ENCODE measurements at places on chromosomes 1 and 21.
A peak's percentile ranks its signal among the peaks of the same experiment; 100 is the strongest.

GRCh38 chr1:42365118-42365517 lies 15.5 kb upstream of the RIMKLA start:
- no peaks in the 10 kb centered on the region for H3K4me1 ChIP-seq
- peaks cover 14% of the 10 kb centered on the region for H3K27me3 ChIP-seq
- H3K27ac ChIP-seq: no peak overlapping the region
- no peak for DNase-seq
- H3K4me3 ChIP-seq: no peak overlapping the region
- no peaks in the 10 kb centered on the region for H3K36me3 ChIP-seq

- peaks cover 5% of the 10 kb centered on the region for H3K27me3 ChIP-seq
- peaks cover 23% of the 10 kb centered on the region for H3K4me1 ChIP-seq
- no peak overlapping the region for H3K4me3 ChIP-seq
- DNase-seq: peak; percentile 14
These were observed 27.6 kb upstream of the KCNE2 start for GRCh38 chr21:34336245-34336644.

DNA sequence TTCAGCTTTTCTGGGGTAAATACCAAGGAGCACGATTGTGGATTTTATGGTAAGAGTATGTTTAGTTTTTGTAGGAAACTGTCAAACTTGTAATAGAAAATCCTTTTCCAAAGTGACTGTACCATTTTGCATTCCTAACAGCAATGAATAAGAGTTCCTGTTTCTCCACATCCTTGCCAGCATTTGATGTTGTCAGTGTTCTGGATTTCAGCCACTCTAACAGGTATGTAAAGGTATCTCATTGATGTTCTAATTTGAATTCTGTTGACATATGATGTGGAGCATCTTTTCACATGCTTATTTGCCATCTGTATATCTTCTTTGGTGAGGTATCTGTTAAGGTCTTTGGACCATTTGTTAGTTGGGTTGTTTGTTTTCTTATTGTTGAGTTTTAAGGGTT lies 50.3 kb upstream of the RGS2 start:
- H3K36me3 ChIP-seq: peaks cover 1% of the 10 kb centered on the region
- DNase-seq: no peak
- no peak overlapping the region for H3K27ac ChIP-seq
- H3K4me1 ChIP-seq: peaks cover 10% of the 10 kb centered on the region
- no peak overlapping the region for H3K4me3 ChIP-seq

DNA sequence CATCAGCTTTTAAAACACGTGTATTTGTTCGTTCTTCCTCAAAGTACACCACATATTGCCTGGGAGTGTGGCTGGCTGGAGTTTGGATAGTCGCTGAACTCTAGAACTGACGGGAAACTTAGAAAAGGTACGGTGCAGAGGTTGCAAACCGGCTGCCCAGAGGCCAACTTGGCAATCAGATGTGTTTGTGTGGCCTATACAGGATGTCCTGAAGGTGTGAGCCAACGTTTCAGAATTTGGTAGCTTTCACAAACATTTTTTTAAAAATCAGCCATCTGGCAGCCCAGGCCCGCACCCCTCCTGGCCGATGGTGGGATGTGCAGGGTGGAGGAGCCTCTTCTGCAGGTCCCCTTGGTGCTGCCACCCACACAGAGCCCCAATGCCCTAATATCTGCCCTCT lies 73.6 kb upstream of the SLC25A33 start:
- H3K36me3 ChIP-seq: no peaks in the 10 kb centered on the region
- H3K4me3 ChIP-seq: no peak overlapping the region
- no peaks in the 10 kb centered on the region for H3K4me1 ChIP-seq
- no peak overlapping the region for H3K27ac ChIP-seq
- peaks cover 26% of the 10 kb centered on the region for H3K27me3 ChIP-seq
- no peak for DNase-seq

GRCh38 chr1:34155860-34156259 lies 9.2 kb downstream of the CSMD2 start:
- peaks cover 21% of the 10 kb centered on the region for H3K27me3 ChIP-seq
- H3K4me3 ChIP-seq: no peak overlapping the region
- no peak overlapping the region for H3K27ac ChIP-seq

DNA sequence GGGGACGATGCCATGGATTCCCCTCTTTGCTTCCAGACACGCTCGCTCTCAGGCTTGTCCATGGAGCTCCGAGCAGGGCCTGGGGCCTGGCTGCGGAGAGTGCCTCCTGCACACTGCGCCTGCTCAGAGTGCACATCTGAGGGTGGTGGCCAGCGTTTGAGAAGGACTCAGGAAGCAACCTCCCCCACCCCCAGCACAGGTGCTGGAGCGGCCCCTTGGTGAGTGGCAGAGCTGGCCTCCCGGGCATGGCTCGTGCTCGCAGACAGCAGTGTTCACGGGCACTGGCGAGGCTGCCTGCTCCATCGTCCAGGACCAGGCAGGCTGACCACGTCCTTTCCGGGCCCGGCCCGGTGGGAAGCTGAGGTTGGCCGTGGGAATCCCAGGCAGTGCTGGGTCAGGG lies 2.8 kb downstream of the SPATC1L start:
- no peaks in the 10 kb centered on the region for H3K36me3 ChIP-seq
- peak; percentile 34 for DNase-seq
- H3K27ac ChIP-seq: no peak overlapping the region
- H3K4me3 ChIP-seq: no peak overlapping the region
- H3K4me1 ChIP-seq: peaks cover 14% of the 10 kb centered on the region
- H3K27me3 ChIP-seq: peaks cover 6% of the 10 kb centered on the region

GRCh38 chr1:199038156-199038555 lies 399.3 kb downstream of the PTPRC start:
- no peak for DNase-seq
- peaks cover 46% of the 10 kb centered on the region for H3K4me1 ChIP-seq
- H3K36me3 ChIP-seq: peaks cover 57% of the 10 kb centered on the region
- H3K27me3 ChIP-seq: no peaks in the 10 kb centered on the region

All from activated CD8-positive, alpha-beta memory T cell treated with anti-CD3 and anti-CD28 coated beads, Interleukin-2, amount 10 ng/mL, durations not matched to agents 7 days and 5 days (primary cell).